ENCODE measurements at places on chromosomes 3 and 15.

DNA sequence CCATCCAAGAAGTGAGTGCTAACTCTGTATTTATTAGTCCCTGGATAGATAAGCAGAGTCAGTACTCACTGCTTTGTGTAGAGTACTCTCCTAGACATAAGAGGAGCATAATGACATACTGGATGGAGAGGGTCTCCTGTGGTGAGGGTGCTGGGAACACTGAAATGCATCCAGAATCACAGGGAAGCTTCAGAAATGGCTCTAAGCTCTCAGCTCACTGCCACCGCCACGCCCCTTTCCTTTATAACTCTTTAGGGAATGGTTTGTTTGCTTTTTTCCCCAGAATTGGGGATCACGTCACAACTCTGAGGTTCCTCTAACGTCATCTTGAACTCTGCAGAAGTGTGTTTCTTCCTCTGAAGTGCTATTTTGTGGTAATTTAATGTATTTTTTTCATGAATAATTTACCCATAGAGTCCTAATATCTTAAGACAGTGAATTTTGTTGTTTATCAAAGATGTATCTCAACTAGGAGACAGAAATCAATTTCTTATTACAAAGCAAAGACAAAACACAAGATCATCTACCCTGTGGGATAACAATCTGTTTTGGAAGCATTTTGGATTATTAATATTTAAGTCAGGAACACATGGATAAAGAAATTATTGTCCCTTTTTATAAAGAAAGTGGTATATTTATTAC is 154.6 kb downstream of the PTPRG start:
- DNase-seq = no peak

DNA sequence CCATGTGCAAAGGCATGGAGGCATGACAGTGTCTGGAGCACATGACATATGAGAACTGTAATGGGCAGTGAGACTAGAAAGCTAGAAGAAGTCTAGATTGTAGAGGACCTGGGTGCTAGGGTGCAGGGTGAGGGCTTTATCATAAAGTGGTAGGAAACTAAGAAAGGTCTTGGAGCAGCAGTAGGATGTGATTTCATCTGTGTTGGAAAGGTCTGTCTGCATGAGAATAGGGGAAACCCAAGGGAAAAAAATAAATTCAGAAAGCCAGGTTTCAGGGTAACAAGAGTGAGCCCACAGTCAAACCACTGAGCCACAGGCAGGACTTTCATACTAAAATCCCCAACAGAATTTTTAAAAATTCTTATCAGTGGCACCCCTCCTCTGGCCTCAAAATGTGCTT is 54.5 kb downstream of the CCDC33 start:
- no peak for DNase-seq

DNA sequence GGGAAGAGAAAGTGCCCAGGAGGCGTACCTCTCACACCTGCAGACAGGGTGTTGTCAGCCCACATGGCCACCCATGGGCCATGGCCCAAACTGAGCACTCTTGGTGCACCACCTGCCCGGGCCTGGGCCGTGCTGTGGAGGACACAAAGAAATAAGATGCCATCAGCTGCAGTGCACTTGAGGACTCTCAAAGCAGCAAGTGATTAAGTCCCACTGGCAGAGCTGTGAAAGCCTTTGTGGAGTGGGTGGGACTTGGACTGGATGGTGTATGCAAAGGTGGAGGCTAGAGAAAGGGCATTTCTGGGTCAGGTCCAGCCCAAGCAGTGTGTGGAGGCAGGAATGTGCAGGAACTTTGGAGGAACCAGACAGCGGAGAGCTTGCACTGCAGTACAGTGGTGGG is 122.3 kb downstream of the MEGF11 start:
- no peak for DNase-seq

DNA sequence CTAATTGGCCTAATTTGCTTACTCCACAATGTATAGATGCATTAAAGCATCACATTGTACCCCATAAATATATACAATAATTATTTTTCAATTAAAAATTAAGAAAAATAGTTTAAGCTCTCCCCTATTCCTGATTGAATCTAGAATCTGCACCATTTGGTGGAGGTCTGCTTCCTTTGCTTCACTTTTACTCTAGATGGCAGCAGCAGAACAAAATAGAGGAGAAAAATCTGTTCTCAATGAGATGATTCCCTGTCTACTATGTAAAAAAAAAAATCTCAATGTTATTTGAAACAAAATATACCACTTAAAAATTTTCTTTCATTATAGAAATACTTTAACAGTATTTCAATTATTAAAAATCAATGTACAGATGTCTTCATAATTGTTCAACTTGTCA is 109.6 kb upstream of the FXR1 start:
- no peak for DNase-seq

GRCh38 chr3:62667714-62668113 is 207.5 kb downstream of the CADPS start:
- DNase-seq = no peak

DNA sequence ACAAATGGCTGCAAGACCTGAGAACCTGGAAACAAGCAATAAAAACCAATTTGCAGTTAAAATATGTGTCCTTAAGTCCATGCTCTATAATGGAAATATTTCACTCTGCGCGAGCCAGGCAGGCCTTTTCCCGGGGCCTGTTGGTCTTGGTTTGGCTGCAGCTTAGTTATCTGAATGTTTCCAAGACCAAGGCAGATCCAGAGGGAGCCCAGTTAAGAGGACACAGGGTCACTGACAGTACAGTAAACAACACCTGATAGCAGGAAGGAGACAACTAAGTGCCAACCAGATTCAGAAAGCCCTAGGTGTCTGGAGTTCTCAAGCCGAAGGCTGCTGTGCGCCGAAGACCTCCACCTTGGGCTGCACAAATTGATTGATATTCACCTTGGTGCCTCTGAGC is 32.8 kb downstream of the THSD4 start:
- no peak for DNase-seq

DNA sequence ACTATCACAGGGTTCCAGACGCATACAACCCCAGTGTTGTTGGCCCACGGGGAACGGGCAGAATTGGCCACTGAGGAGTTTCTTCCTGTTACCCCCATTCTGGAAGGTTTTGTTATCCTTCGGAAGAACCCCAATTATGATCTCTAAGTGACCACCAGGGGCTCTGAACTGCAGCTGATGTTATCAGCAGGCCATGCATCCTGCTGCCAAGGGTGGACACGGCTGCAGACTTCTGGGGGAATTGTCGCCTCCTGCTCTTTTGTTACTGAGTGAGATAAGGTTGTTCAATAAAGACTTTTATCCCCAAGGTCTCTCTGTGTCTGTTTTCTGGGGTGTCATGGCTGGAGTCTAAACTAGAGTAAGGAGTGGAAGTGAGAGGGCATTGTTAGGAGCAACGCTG is 5.7 kb upstream of the EIF4G1 start:
- DNase-seq = no peak

- peak; percentile 47 for DNase-seq
Measured at GRCh38 chr15:51750792-51751696, at the start of gene TMOD2. Gene TMOD2 (plus strand): TSS chr15:51751597. CDS start chr15:51766442, 14,845 bp downstream.

DNA sequence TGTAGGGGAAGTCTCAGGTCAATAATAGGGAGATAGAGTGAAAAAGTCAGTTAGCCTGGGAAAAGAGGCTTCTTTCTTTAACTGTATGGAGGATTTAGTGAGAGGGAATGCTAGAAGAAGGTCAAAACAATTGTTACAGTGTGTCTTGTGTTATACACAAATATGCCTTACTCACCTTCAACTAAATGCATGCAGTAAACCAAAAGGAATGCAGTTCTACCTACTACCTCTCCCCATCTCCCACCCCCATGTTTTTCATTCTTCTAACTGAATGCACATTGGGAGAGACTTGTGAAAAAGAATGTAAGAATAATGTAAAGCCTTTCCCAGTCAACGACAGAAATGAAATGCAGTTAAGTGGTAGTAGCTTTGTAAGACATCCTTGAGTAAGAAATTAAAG is 33.8 kb downstream of the CCDC66 start:
- DNase-seq = no peak

- DNase-seq = no peak
Measured at GRCh38 chr3:112333381-112334317, 693 bp downstream of the CD200 start.

- no peak for DNase-seq
Measured at GRCh38 chr3:172846706-172847105, 96.2 kb downstream of the ECT2 start.

- DNase-seq = no peak
Measured at GRCh38 chr3:57682284-57682683, 10.6 kb downstream of the DENND6A start.

DNA sequence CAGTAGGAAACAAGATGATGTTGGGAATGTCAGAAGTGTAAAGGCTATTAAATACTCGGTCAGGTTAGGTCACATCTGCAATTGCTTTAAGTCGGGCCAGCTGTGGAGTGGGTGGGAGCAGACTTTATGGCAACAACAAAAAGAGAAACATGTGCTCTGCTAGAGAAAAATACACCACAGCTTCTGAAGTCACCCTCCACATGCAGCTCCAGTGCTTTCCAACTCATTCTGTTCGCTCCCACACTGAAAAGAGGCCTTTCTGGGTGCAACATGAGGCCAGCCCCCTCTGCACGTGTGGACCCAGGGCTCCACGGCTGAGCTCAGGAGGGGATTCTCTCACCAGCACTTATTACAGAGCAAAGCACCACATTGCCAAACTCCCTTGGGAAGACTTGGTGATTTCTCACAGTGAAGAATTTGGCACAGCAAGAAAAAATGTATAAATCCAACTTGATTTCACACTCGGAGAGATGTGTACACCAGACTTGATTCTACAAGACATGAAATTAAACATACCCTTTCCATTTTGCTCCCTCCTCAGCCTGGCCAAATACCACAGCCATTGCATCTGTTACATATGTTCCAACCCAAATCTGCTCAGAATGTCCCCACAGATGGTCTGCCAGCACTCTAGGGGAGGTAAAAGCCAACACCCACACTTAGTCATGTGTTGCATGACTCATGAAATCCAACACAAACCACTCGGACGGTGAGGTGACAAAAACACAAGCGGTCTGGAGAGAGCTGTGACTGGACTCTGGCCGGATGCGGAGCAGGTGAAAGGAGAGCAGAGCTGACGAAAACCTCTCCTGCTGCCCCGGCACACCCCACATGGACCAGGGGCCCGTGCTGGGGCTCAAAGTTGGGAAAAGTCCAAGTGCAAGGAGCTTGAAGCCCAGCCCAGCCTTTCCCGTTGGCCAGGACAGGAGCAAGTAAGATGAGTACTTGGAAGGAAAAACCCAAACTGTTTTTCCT is 74.6 kb downstream of the ITGB5 start:
- no peak for DNase-seq

GRCh38 chr3:98172621-98173020 is 6.1 kb downstream of the OR5H15 start:
- DNase-seq = no peak

GRCh38 chr15:53829471-53829870 is 70.0 kb upstream of the WDR72 start:
- DNase-seq = no peak

DNA sequence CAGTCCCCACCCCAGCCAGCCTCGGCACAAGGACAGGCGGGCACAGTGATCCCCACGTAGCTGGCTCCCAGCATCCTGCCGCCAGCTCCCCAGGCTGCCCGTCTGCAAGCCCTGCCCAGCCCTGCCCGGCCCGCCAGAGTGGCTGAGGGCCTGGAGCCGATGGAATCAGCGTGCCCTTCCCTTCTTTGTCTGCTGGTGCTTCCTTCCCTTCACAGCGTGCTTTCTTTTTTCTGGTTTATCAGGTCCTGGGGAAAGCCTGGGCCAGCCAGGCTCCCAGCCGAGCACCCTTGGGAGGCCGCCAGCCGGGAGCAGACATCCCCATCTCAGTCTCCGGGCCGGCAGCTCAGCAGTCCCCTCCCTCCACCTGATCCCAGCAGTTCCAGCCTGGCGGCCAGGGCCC is 54.7 kb upstream of the SMAD6 start:
- no peak for DNase-seq

- no peak for DNase-seq
Measured at GRCh38 chr3:11610044-11610671, 33.6 kb downstream of the VGLL4 start.

GRCh38 chr3:4197670-4198069 is 105.5 kb upstream of the SETMAR start:
- DNase-seq = no peak

- DNase-seq = no peak
Measured at GRCh38 chr3:13088028-13089006, 15.1 kb upstream of the IQSEC1 start.

DNA sequence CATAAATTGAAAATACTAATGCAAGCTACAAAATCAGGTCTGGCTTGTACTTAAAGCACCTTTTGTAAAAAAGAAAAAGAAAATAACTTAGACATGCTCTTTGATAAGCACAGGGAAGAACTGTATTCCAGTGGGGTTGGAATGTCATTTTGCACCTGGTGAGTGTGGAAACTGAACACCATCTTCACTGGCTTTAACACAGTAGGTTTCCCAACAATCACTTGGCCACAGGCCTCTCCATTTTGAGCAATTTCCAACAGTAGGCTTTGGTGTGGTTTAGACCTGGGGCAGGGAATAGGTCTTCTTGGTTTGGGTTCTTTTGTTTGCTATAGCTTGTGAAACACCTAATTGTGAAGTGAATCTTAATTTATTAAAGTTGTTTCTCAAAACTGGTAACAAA is 18.9 kb downstream of the PDZRN3 start:
- DNase-seq = no peak

DNA sequence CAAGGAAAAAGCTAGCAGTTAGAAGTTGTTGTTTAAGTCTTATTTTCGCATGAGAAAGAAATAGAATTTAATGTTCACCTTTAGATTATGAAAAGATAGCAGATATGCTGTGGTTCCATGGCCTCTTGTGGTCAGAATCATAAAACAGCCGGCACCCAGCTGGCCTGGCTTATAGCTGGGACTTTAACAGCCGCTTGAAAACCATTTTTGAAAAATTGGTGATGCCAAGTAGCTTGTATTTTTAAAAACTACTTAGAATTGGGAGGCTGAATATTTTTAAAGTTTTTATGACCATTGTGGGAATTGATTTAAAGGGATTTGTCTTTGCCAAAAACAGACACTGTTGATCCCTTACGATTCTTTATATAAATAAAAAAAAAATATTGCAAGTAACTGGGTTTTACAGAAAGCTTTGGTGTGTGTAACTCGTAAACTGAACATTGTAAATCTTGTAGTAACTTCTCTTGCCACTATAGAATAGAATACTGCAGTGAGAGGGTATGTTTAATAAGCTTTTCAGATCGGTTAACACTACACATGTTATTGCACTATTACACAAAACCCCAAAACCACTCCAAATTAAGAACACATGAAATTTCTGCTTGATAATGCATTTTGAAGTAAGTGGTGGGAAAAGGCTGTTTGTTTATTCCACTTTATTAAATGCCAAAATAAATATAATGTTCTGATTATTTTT is 6.6 kb downstream of the ARRDC4 start:
- DNase-seq = no peak
